ENCODE measurements at places on chromosomes 1 and 21.
A peak's percentile ranks its signal among the peaks of the same experiment; 100 is the strongest.

DNA sequence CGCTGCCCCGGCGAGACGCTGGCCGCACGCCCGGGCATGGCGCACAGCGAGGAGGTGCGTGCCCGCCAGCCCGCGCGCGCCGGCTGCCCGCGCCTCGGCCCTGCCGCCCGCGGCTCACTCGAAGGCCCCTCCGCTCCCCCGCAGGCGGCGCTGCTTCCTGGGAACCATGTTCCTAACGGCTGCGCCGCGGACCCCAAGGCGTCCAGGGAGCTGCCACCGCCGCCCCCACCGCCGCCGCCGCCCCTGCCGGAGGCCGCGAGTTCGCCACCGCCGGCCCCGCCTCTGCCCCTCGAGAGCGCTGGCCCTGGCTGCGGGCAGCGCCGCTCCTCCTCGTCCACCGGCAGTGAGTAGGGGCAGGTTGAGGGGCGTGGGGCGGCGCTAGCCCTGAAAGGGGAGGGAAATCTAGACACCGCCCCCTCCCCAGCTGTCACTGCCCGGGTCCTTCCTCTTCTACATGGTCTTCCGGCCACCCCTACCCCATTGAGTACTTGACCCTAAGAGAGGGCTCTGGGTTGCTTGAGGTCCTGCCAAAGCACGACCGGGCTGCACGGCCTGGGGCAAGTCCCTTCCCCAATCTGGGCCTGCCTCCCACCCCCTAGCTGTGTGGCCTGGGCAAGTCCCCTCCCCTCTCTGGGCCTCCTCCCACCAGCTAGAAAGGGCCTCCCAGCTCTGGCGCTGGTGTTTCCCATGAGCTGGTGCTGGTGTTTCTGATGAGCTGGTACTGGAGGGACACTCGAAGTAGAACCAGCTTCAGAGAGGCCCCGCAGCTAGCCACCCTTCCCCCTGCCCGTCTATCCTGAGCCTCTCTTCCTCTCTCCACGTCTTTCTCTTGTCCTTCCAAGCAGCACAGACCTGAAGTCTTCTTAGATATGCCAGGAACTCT lies 17.0 kb downstream of the TNFRSF25 start:
- DNase-seq: no peak

DNA sequence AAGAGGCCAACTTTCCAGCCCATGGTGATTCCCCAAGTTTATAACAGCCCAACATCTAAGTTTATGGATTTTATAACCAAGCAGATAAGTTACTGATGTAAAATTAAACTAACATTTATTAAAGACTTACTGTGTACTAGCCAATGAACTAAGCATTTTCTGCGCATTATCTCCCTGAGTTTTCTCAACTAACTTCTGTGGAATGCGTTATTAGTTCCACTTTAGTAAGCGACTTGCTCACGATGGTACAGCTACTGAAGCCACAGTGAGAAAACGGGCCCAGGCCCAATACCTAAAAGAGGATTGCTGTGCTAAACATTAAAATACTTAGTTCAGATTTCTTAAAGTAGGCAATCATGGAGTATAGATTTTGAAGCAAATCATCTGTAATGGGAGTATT lies 61.0 kb downstream of the ZBTB18 start:
- no peak for DNase-seq

GRCh38 chr1:222736972-222737371 lies at the start of gene FAM177B:
Gene FAM177B, plus strand, starts transcription at chr1:222737202. Its CDS starts 9,344 bp downstream, at chr1:222746546.
- no peak for DNase-seq

DNA sequence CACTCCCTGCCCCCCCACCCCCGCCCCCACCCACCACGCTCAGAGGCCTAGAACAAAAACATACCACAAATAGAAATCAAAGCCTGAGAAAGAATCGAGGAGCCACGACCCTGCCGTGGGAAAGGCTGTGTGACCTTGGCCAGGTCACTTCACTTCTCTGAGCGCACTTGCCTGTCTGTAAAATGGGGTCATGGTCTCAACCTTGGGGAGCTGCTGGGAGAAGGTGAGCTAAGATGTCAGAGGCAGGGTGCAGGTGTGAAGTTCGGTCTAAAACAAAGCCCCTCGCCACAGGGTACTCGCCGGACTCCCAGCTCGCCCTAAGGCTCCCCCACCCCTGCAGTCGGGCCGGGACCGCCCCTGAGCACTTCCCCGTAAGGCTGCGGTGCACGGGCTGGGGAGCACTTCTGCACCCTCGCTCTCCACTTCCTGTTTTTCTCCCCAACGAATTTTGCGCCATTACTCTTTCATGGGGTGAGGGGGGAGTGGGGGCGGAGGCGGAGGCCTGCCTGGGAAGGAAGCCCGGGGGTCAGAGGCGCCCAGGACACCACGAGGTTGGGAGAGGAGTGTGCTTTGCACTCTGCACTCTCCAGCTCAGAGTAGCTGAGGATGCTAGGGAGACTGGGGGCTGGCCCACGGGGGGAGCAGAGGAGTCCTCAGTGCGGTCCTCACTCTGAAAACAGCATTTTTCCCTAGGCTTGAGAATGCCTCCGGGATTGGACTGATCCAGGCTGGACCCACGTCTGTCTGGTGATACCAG lies 21.9 kb upstream of the PIK3CD start:
- peak; percentile 65 for DNase-seq

DNA sequence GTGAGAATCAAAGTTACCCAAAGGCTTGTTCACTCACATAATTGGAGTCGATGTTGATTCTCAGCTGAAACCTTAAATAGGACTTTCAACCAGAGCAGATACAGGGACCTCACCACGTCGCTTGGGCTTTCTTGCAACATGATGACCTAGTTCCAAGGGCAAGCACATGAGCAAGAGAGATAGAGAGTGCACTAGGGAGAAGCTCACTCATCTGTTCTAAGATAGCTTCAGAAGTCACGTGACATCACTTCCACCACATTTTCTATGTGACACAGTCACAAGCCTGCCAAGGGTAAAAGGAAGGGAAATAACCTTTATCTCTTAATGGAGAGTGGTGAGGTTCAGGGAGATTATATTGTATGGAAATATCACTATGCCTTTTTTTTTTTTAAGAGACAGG lies 470.1 kb upstream of the PLXNA2 start:
- no peak for DNase-seq

GRCh38 chr1:1391225-1391624 lies 7.9 kb downstream of the CCNL2 start:
- no peak for DNase-seq

DNA sequence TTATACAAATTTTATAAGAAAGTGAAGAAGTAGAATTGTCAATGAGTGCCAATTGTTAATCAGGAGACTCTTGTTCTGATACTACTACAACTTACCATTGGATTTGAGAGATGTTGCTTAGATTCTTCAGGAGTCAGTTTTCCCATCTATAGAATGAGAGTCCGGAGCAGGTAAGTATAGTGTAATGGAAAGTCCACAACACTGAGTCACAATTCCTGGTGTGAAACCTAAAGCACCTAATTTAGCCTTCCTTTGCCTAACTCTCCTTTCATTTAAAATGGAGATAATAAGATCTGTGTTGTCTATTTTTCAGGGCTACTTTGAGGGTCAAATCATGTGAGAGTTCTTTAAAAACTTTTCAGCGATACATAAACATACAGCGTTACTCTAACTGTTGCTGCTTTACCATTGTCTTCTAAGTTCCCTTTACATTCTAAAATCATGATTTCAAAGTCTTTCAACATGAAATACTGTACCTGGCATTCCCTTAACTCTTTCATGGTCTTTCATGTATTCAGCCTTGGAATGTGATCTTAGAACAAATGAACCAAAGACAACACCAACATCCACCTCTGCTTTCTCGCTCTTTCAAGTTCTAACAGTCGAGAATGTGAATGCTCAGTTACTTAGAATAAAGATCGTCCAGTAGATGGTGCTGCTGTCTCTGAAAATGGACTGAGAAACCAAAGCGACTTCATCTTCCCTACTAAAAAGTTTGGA lies 90.9 kb downstream of the SLC30A10 start:
- no peak for DNase-seq

GRCh38 chr1:41687007-41687406 lies 202.5 kb upstream of the EDN2 start:
- no peak for DNase-seq

DNA sequence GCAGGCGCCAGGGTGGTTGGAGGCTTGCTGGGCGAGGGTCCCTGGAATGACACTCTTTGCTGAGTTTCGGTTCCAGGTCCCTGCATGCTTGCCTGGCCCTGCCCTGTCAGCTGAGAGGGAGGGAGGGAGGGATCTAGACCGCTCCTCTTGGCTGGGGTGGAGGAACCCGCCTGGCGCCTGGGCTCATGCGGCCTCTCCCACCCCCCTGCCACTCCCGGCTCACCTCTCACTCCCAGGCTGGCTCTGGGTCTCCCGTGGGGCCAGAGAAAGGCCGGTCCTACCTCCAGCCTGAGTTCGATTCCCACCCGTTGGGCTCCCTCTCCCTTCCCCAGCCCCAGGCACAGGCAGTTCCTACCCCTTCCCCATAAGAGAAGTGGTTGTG lies 19.0 kb upstream of the IFNLR1 start:
- DNase-seq: no peak

DNA sequence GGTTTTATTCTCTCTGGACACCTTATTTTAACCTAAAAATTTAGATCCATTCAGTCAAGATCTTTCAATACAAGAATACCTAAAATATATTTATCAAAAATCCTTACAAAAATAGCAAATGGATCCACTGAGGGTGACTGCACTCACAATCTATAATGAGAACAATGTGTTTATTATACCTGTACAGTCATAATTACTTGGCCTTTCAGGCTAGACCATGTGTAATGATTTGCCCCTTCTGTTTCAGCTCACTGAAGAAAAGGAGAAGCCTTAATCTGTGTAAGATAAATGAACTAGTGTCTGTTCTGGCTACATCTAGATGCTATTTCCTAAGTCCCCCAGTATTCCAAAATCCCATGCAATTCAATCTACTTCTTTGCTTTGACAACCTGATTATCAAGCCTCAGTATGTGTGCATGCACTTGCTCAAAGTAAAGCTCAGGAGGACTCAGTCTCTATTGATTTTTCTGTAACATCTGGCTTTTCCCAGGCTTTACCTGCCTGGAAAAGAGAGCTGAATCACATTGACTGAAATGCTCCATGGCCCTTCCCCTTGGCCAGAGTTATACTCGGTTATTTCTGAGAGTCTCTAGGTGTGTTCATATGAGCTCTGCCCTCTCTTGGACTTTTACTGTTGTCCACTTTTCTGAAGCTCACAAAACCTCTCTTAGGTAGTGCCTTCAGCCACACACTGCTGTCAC lies 27.6 kb downstream of the CRP start:
- no peak for DNase-seq

DNA sequence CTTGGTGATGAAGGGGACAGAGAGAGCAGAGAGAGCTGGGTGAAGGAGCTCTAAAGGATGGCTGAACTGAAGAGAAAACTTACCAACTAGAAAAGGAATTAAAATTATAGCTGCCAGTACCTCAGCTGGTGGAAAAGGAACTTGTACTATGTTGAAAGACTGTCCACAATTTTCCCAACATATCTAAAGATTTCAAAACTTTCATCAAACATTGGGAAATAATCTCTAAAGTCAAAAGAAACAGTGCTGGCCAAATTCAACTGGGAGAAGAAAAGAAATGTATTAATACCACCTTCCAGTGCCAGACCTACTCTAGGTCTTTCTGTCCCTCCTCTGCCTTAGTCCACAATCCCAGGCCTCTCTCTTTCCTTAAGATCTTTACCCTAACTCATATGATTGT lies 6.1 kb downstream of the SMG5 start:
- DNase-seq: no peak

- no peak for DNase-seq
These were observed 18.0 kb downstream of the NADK start for GRCh38 chr1:1760345-1760650.

DNA sequence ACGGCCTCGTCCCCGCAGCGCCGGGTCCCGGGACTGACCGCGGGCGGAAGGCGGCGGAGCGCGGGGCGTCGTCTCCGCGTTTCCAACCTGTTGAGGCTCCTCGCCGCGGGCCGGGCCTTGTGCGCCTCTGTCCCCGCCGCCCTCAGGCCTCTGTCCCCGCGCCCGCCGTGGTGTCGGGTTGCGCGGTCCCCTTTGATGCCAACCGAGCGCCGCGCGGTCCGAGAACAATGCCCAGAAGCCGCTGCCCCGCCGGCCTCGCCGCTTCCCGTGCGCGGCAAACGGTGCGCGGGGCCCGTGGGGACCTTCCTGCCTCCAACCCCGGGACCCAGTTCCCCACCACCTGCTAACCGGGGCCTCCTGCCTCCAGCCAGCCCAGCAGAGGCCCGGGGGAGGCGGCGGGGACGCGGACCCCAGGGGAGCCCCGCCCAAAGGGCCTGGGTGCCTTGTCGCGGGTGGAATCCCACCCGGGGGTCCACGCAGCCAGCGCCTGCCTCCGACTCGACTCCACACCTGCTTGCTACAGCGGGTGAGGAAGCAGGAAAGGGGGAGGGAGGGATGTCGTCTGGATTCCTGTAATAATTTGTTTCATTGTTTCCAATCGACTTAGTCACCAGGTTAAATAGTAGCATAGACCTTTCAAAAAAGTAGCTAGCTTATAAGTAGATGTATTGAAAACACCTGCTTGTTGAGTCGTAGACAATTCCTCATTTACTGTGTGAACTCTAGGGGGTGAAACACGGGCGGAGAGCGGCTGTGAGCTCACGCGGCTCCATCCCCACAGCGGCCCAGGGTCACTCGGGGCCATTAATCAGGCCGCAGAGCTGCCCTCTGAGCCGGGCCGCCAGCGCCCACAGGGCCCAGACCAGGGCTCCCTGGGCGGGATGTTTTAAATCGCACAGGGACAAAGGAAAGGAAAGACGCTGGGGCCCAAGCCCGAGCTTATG lies 1.1 kb downstream of the COL18A1 start:
- DNase-seq: no peak

- no peak for DNase-seq
These were observed 618 bp upstream of the FOXD3 start for GRCh38 chr1:63321785-63322113.

DNA sequence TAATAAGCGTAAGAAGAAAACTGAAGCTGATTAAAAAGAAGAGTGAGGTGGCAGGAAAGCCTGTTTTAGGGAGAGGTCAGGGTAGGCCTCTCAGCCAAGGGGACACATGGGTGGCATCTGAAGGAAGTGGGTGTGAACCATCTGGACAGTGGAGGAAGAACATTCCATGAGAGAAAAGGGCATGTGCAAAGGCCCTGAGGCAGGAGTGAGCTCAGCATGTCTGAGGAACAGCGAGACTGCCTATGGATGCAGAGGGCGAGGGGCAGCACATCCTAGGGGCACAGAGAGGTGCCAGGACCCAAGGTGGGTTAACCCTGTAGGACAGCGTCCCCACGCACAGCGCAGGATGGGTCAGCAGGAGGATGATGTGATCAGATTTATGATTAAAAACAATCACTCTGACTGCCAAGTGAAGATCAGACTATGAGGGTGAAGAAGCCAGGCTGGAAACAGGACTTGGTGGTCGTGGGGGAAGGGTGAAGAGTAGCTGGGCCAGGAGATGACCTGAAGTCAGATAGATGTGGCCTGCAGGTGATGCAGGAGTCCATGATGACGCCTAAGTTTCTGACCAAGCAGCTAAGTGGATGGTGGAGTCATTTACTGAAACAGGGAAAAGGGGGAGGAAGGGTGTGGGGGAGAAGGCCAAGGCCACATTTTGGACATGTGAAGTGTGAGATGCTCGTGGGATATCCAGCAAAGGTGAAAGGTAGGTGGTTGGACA lies 37.9 kb downstream of the PABPC4 start:
- no peak for DNase-seq

- DNase-seq: no peak
These were observed 54.5 kb upstream of the IGSF5 start for GRCh38 chr21:39690454-39690853.

DNA sequence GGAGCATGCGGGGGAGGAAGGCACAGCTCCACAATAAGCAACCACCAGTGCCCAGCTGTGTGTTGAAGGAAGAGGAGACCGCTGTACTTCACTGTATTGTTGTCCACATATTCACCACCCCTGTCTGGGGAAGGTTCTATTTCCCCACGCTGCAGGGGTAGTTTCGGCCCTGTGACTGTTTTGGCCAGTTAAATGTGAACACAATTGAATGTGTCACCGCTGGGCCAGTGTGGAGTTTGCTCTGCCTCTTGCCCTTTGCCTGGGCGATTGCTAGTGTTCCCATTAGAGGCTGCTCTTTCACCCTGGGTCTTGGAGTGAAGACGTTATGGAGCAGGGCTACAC lies 32.6 kb downstream of the UBE4B start:
- DNase-seq: no peak
